GM13977 (cell line): ENCODE measurements at places on chromosomes 7 and 10.

- DNase-seq: no peak
These were observed 44.8 kb upstream of the HHEX start for GRCh38 chr10:92644921-92645320.

- DNase-seq: no peak
These were observed 133.1 kb downstream of the TFPI2 start for GRCh38 chr7:93757426-93757825.

DNA sequence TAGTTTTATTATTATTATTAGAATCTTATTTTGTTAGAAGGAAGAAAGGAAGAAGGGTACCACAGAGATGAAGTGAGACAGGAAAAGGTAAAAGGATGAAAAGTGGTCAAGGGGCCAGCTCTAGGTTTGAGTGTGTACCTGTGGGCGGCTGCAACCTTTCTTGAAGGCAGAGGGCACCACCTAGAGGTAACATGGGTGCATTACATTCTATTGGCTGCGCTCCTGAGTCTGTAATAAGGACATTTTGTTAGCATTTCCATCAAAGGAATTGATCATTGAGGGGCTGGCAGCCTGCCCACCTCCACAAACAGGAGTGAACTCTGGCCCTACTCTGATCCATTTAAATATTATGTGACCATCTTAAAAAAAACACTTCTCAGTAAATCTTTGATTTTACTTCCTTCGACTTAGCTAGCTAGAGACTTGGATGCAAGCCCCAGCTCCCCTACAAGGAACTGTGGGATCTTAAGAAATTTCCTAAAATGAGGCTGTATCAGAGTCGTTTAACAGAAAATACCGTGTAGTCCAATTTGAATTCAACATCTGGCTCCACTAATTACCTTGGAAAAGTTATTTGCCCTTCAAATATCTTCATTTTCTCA is 610.4 kb downstream of the IPMK start:
- peak; percentile 29 for DNase-seq

GRCh38 chr7:417973-418601 is 101.6 kb downstream of the PDGFA start:
- no peak for DNase-seq

DNA sequence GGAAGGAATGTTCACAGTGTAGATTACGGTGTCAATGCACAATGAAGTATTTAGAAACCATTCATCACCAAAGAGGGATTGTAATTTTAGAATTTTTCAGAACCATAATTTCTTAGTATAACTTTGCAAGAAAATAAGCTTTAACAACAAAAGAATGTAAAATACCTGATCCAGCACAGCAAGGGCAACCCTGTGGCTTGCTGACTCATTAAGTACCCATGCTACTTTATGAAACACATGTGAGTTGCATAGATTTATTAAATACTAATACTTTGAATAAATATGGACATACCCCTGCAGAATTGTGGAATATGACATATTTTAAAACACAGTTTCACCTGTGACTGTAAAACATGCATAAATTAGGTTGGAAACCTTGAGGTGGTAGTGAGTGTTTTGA is 281.3 kb downstream of the ZNF248 start:
- DNase-seq: no peak

GRCh38 chr10:110273474-110273873 is 31.2 kb downstream of the SMNDC1 start:
- peak; percentile 15 for DNase-seq

DNA sequence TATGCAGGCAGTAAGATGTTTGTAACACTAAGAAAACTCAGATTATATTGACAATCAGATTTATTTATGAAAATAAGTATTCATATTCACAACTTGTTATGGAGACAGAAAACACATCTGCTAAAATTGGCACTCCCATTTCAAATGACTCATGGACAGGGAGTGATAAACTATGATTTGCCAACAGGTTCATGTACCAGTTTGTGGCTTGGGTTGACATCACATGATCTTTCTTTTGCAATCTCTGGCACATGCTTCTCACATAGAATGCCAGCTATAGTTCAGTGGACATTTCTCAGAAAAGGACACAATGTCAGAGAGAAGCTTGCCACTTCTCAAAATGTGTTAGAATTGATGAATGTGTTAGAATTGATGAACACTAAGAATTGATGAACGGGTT is 663.2 kb upstream of the ANKRD30A start:
- no peak for DNase-seq
